Stimulated activated CD4-positive, alpha-beta T cell treated with anti-CD3 and anti-CD28 coated beads, TNF-alpha, amount 100 ng/mL, for 1 hour (primary cell): ENCODE measurements at places on chromosomes 2 and 18.

DNA sequence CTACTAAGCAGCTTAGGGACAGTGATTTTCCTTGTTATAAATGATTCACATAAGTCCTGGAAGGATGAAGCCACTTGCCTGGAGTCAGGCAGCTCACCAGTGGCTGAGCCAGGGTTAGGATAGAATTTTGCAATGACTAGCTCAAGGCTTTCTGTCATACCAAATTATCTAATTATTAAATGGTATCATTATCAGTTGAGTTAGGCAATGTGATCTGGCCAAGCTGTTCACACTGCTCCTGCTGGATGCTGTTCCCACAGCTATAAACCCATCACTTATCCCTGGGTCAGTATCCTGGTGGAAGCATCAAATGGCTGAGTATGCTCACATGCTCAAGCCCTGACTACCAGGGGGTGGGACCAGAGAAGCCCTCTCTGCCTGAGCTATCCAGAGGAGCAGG is 235.2 kb downstream of the MTX2 start:
- DNase-seq = no peak

- no peak for DNase-seq
Observed at GRCh38 chr2:36831185-36831584, 134.7 kb downstream of the VIT start.

DNA sequence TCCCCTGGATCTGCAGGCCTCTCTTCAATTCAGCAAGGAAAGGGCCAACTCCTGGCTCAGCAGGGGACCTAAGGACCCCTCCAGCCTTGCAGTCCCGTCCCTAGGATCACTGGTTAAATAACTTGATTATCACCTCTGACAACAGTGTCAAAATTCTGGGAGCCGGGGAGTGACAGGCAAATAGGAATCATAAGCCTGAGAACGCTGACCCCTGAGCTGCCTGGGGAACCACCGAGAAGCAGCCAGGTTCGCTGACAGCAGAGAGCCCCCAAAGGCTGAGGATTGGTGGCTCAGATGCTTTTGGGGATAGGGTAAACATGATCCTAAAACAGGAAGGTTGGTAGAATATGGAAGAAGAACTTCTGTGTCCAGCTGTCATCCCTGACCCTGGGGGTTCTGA is 17.5 kb upstream of the TNS1 start:
- DNase-seq = no peak

GRCh38 chr18:9902832-9903231 is 11.0 kb upstream of the VAPA start:
- DNase-seq = no peak

GRCh38 chr2:104794441-104794840 is 59.5 kb upstream of the POU3F3 start:
- no peak for DNase-seq

GRCh38 chr2:202135091-202135874 is 62.2 kb downstream of the KIAA2012 start:
- no peak for DNase-seq

- DNase-seq = no peak
Observed at GRCh38 chr2:219104107-219105035, 43.6 kb upstream of the IHH start.

- DNase-seq = no peak
Observed at GRCh38 chr2:202408546-202409140, 32.5 kb downstream of the BMPR2 start.

DNA sequence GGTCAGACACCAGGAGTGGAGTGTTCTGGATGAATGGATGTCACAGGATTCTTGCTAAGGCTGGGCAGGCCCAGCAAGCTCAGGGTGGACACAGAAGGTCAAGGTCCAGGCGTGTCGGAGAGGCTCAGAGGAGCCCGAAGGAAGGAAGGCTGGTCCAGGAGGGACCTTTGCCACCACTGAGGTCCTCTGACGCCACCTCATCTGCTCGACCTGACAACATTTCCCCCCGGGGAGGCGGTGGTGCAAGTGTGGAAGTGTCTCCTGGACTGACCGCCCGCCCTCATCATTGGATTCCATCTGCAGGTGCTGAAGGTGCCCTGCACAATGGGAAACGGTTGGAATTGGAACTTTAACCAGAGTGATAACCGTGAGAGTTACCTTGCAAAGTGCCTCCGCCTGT is 124.6 kb downstream of the RTP5 start:
- DNase-seq = no peak

GRCh38 chr2:148658807-148659722 is 14.5 kb downstream of the EPC2 start:
- no peak for DNase-seq

DNA sequence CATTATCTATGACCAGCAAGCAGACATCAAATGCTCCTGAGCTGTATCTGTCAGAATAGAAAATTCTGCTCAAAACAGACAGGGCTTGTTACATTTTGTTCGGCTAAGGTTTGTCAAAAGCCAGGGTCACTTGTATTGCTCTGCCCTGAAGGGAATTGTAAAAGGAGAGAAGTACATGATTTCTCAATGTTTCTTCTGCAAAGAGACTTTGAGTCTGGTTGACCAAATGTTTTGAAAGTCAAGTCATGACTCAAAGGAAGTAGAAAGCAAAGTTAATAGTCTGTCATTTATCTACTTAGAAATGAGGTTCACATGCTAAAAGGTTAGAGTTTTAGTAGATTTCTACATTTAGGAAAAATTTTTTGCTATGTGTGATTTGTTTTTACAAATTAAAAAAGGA is 1624.1 kb upstream of the ZEB2 start:
- DNase-seq = no peak

GRCh38 chr18:13216092-13216582 is 2.4 kb upstream of the LDLRAD4 start:
- peak; percentile 27 for DNase-seq

GRCh38 chr2:188326669-188327301 is 35.1 kb downstream of the GULP1 start:
- DNase-seq = no peak

- DNase-seq = no peak
Observed at GRCh38 chr18:33469699-33470098, 29.2 kb upstream of the CCDC178 start.

- no peak for DNase-seq
Observed at GRCh38 chr2:217108086-217108485, 248.2 kb upstream of the TNP1 start.

- no peak for DNase-seq
Observed at GRCh38 chr2:237931205-237931721, 35.6 kb upstream of the UBE2F start.

- DNase-seq = no peak
Observed at GRCh38 chr2:19799881-19800780, 101.7 kb downstream of the TTC32 start.

GRCh38 chr2:51697095-51697494 is 665.2 kb upstream of the NRXN1 start:
- no peak for DNase-seq

DNA sequence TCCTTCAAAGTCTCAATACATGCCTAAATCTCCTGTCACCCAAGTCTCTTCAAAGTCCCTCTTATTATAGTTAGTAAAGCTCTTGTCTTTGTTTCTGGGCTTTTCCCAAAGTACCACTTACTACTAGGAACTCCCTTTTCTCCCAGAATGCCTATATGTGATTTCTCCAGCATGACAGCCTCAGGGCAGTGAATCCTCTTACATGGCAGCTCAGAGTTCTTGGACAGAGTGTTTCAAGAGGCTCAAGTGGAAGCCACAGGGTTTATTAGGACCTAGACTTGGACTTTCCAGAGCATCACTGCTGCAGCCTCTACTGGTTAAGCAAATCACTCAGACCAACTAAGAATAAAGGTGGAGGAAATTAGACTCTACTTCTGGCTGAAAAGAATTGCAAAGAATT is 98.9 kb downstream of the CSRNP3 start:
- no peak for DNase-seq

- DNase-seq = no peak
Observed at GRCh38 chr18:67265464-67266245, 250.9 kb downstream of the DSEL start.

- peak; percentile 34 for DNase-seq
Observed at GRCh38 chr2:111121828-111122630, 1.3 kb downstream of the BCL2L11 start.

DNA sequence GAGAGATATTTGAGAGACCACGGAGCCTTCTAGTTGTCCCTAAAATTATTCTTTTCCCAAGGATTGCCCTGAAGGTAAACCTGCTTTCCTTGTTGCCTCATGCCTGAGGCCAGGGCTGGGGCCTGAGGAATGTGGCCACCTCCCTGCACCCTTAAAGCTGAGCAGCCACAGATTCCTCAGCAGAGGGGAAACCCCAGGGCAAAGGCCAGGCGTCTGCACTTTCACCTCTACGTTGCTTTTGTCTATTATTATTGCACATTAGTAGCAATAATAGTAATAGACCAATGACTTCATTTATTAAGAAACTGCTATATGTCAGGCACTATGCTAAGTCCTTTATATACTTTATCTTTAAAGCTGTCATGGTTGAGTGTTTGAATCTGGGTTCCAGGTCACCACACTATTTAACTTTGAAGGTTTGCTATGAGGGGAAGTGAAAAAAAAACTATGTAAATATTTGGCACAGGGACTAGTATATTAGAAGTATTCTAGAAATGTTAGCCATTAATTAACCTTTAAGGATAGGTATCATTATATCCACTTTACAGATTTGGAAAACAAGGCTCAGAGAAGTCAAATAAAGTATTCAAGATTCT is 104.2 kb downstream of the LRRC30 start:
- DNase-seq = no peak

- DNase-seq = peak; percentile 59
Observed at GRCh38 chr2:231786177-231786916, at the start of gene COPS7B. Gene COPS7B (plus strand): TSS chr2:231786445. CDS start chr2:231788571, 2,126 bp downstream.

- no peak for DNase-seq
Observed at GRCh38 chr2:88170472-88170892, 336 bp downstream of the THNSL2 start.

- DNase-seq = no peak
Observed at GRCh38 chr2:159793326-159793725, 4.7 kb downstream of the CD302 start.

- no peak for DNase-seq
Observed at GRCh38 chr2:204046145-204046544, 109.6 kb downstream of the ICOS start.

GRCh38 chr2:65835975-65836549 is 403.7 kb upstream of the SPRED2 start:
- no peak for DNase-seq

- DNase-seq = no peak
Observed at GRCh38 chr2:145076085-145076484, 556.2 kb upstream of the ZEB2 start.

DNA sequence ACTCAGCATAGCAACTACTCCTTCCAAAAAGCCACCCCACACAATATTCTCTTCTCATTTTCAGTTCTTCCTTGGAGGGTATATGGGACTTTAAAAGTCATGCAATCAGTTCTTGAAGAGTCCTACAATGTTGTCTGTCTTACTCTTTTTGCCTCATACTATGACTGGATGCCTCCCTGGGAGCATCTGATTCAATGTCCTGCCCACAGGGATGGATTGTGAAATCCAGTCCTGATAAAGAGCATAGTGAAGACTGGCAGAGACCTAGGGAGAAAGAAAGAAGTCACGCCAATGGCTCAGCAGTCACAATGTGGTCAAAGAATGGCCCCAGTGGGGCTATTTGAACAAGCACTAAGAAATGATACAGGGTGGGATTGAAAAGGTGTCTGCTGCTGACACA is 155.1 kb upstream of the SERPINE2 start:
- no peak for DNase-seq

GRCh38 chr2:47484396-47484795 is 81.4 kb downstream of the MSH2 start:
- DNase-seq = no peak

- DNase-seq = no peak
Observed at GRCh38 chr2:216752855-216753505, 57.6 kb upstream of the IGFBP5 start.
